ENCODE measurements at places on chromosomes 3 and 15. TPM values are rescaled to one million over a fixed set of nuclear protein-coding genes. Genes with fewer than 3 reads are reported as not detected.
A peak's percentile ranks its signal among the peaks of the same experiment; 100 is the strongest.

DNA sequence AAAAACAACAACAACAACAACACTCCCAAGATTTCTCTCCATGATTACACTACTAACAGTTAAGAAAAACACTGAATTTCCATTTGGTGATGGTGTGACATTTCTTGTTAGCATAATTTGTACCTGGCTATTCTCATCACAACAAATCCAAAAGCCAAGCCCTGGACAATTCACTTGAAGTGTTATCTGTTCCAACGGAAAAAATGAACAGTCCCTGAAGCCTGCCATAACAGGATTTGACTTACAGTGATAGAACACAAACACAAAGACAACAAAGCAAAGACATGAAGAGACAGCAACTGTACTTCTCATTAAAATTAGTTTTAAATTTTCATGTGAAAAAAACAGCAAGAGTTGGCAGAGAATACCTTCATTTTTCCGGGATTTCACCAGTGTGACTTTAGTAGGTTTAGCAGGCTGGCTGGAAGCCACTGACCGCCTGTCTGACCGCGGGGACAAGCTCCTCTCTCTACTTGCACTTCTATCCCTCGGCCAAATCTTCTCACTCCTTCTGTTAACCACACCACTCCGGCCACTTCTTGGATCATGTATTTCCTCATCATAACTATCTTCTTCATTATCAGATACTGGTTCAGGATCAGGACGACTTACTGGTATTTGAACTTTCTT, 56.3 kb downstream of the TJP1 start:
- no peaks in the 10 kb centered on the region for H3K36me3 ChIP-seq
- no peak overlapping the region for H3K4me3 ChIP-seq
- no peaks in the 10 kb centered on the region for H3K4me1 ChIP-seq
- peaks cover 8% of the 10 kb centered on the region for H3K27me3 ChIP-seq
- H3K27ac ChIP-seq, result no peak overlapping the region

The RTP2 gene
- total RNA-seq, result not detected

- no peak overlapping the region for H3K27ac ChIP-seq
- no peaks in the 10 kb centered on the region for H3K36me3 ChIP-seq
- H3K27me3 ChIP-seq, result peaks cover 4% of the 10 kb centered on the region
Observed at GRCh38 chr3:73504239-73504638, 120.5 kb downstream of the PDZRN3 start.

DNA sequence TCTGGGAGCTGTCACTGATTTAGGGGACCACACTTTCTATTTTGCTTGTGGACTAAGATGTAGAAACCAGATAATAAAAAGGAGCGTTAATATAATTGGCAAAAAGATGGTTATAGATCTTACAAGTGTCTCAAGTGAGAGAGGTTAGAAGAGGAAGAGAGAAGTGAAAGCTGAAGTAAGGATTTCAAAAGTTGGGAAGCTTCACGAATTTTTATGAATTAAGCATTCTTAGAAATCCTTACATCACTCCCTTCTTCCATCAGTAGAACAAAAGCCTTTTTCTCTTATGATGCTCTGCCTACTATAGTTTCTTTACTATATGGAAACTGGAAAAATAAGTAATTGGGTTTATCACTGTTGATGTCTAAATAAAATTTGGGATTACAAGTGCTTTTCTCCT, 146.5 kb downstream of the FNDC3B start:
- H3K4me1 ChIP-seq, result peaks cover 12% of the 10 kb centered on the region
- no peak overlapping the region for H3K27ac ChIP-seq
- no peak overlapping the region for H3K4me3 ChIP-seq
- no peaks in the 10 kb centered on the region for H3K27me3 ChIP-seq

DNA sequence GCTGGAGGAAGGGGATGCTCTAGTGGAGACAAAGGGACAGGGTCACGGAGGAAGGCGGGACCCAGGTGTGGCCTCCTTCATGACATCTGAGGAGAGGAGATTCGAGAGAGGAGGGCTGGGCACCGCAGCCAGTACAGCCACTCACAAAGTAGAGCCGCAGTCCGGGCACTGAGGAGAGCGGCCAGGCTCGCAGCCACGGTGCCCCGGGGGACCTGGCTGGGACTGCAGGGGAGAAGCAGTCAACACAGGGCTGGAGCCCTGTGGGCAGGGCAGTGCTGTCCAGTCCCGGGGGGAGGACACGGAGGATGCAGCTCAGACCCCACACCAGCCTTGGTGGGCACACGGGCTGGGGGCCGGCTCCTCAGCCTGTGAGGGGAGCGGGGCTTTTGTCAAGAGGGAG, 40.3 kb downstream of the HMCES start:
- DNase-seq, result no peak
- peaks cover 7% of the 10 kb centered on the region for H3K36me3 ChIP-seq
- no peak overlapping the region for H3K27ac ChIP-seq
- no peaks in the 10 kb centered on the region for H3K27me3 ChIP-seq

DNA sequence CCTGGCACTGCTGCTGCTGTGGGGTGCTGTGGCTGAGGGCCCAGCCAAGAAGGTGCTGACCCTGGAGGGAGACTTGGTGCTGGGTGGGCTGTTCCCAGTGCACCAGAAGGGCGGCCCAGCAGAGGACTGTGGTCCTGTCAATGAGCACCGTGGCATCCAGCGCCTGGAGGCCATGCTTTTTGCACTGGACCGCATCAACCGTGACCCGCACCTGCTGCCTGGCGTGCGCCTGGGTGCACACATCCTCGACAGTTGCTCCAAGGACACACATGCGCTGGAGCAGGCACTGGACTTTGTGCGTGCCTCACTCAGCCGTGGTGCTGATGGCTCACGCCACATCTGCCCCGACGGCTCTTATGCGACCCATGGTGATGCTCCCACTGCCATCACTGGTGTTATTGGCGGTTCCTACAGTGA, 2.1 kb downstream of the GRM2 start:
- peak; percentile 8 for DNase-seq
- no peak overlapping the region for H3K27ac ChIP-seq
- H3K4me1 ChIP-seq, result peaks cover 16% of the 10 kb centered on the region
- H3K27me3 ChIP-seq, result no peaks in the 10 kb centered on the region
- H3K4me3 ChIP-seq, result no peak overlapping the region

DNA sequence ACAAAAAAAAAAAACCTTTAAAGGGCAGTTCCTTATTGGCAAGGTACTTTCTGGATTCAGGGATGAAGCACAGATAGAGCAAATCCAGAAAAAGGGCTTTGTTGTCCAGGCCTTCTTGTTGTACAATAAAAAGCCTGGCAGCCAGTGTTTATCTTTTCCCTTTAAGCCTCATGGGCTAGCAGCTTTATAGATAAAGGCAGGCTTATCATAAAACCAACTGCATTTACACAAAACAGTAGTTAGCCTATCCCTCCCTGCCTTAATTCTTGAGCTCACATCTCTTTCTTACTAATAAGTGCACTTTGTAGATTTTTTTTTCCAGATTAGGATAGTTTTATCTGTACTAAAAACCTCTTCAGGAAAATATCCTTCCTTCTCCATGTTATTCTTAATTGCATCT, 662.8 kb upstream of the CCDC54 start:
- H3K4me1 ChIP-seq, result no peaks in the 10 kb centered on the region
- H3K27me3 ChIP-seq, result peaks cover 2% of the 10 kb centered on the region
- no peaks in the 10 kb centered on the region for H3K36me3 ChIP-seq
- DNase-seq, result no peak
- no peak overlapping the region for H3K27ac ChIP-seq

The NTRK3 gene
- 0.78 TPM for total RNA-seq

The TEX264 gene
- 45.2 TPM for total RNA-seq

- H3K27me3 ChIP-seq, result no peaks in the 10 kb centered on the region
- no peaks in the 10 kb centered on the region for H3K36me3 ChIP-seq
- DNase-seq, result no peak
- H3K4me3 ChIP-seq, result no peak overlapping the region
Observed at GRCh38 chr3:143226678-143227291, 107.2 kb downstream of the CHST2 start.

DNA sequence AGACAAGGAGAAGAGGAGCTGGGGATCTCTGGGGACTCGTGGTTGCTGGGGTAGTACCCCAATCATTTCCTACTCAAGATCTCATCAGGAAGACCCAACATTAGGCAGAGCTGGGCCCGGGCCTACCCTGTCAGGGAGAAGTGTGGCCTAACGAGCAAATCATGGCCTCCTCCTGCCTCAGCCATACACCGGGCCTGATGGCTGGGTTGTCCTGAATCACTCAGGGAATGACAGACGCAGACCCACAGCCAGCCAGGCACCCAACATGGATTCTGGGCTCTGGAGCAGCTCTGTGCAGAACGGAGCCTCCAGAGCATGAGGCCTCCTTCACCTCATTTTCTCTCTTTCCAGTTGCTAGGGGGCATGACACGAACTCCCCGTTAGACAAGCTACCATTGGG, 19.7 kb downstream of the ITGA11 start:
- no peak overlapping the region for H3K4me3 ChIP-seq
- no peaks in the 10 kb centered on the region for H3K36me3 ChIP-seq
- no peaks in the 10 kb centered on the region for H3K4me1 ChIP-seq
- no peak overlapping the region for H3K27ac ChIP-seq
- DNase-seq, result no peak

- H3K36me3 ChIP-seq, result no peaks in the 10 kb centered on the region
- no peaks in the 10 kb centered on the region for H3K4me1 ChIP-seq
- DNase-seq, result no peak
- H3K27me3 ChIP-seq, result no peaks in the 10 kb centered on the region
Observed at GRCh38 chr15:41597787-41598186, 38.8 kb downstream of the TYRO3 start.

The AQP9 gene
- total RNA-seq, result 0.17 TPM

DNA sequence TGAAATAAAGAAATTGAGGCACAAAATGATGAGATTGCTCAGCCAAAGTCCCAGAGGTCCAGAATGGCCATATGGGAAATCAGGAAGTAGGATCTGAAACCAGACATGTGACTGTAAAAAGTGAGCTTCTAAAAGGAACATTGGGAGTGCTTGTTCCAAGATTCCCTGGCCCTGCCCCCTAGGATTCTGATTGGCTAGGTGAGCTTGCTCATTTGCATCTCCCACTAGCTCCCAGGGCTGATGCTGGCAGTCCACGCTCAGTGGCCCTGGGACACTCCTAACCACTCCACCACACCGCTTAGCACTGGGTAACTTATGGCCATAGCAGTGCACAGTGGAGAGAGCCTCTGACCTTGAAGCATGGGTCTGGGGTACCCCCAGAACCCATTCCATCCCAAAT, 326.7 kb downstream of the NTRK3 start:
- H3K4me3 ChIP-seq, result no peak overlapping the region
- no peak overlapping the region for H3K27ac ChIP-seq
- H3K4me1 ChIP-seq, result no peaks in the 10 kb centered on the region
- H3K36me3 ChIP-seq, result no peaks in the 10 kb centered on the region
- H3K27me3 ChIP-seq, result no peaks in the 10 kb centered on the region
- DNase-seq, result no peak

The CMTM8 gene
- 13.0 TPM for total RNA-seq

Measured in activated CD4-positive, alpha-beta memory T cell treated with anti-CD3 and anti-CD28 coated beads for 36 hours (primary cell).